ENCODE measurements at places on chromosomes 2 and 18.

DNA sequence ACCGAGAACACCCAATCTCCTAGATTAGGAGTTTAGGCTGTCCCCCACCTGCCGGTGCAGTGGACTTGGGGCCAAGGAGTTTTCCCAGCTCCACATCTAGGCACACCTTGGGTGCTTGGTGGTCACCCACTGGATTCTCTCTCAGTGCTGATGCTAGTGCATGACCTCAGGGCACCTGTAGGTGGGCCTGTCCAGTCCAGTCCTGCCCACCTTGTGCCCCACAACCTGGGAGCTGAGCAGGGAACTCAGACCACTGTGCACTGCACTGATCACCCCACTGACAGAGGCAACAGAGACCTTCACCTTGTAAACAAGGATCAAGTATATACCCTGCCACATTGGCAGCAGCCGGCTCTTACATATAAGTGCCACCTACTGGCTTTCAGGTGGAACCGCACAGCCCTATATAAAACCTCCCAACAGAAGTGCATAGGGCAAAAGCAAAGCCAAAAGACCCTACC lies 12.7 kb upstream of the CDH19 start:
- no peak for DNase-seq

GRCh38 chr18:31996007-31996406 lies 22.6 kb upstream of the RNF125 start:
- DNase-seq: no peak

- no peak for DNase-seq
These were observed 240.7 kb upstream of the DPP10 start for GRCh38 chr2:114201781-114202180.

DNA sequence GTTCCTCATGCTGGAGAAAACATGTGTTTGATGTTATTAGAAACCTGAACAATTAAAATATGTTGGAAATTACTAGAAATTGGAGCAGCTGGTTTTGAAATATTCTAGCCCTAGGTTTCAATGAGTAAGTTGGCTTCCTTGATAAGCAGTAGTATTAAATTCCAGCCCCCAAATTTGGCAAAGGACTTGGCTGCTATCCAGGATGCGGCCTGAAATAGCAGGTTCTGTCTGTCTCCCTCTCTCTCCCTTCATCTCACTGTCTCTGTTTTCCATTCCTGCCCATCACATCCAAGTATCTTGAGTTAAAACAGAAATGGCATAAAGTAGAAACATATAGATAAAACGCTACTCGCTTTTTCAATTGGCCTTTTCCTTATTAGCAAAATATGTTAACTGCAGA lies 20.9 kb upstream of the GPR45 start:
- no peak for DNase-seq

DNA sequence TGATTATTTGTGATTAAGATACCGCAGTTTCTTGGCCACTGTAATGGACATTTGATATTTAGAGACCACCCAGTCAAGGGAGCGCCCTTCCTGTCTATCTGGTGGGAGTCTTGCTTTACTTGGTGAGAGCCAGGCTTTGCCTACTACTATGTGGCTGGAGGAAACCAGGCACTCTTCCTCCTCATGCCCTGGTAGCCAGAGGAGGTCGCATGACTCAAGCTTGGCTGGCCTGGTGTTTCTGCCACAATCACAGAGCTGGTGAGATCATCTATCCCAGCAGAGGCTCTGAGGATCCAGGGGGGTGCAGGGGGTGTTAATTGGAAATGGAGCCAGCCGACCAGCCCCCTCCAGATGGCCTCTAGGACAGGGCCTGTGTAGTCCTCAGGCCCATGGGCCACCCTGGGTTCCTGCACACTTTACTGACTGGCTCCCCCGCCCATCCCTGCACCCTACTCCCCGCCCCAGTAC lies 46.8 kb upstream of the BIN1 start:
- no peak for DNase-seq

GRCh38 chr2:162416446-162416845 lies 72.5 kb downstream of the GCA start:
- no peak for DNase-seq

DNA sequence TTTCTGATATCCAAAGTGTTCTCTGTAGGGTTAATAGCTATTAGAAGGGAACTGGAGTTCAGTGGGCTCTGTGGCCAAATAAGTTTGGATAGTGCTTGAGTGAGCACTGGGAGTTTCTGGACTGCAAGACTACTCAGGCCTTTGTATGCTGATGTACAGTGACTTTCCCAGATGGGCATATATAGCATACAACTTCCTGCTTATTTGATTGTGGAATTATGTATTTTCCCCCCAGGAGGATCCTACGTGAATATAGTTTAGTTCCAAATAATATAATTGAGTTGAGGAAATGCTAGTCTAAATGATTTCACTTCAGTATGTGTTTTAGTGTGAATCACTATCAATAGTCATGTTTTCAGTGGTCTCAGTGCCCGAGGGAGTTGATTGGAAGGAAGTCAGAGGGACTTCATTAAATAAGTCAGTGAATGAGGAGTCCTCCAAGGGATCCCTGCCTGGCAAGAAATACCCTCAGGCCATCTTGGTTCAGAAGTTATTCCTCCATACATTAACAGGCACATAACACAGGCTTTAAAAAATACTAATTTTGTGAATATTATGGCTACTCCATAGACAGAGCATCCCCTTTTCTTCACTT lies 251.4 kb downstream of the PRKCE start:
- no peak for DNase-seq

GRCh38 chr2:19574778-19575260 lies 216.4 kb upstream of the OSR1 start:
- no peak for DNase-seq

- no peak for DNase-seq
These were observed 105.0 kb upstream of the HAAO start for GRCh38 chr2:42897358-42897757.

DNA sequence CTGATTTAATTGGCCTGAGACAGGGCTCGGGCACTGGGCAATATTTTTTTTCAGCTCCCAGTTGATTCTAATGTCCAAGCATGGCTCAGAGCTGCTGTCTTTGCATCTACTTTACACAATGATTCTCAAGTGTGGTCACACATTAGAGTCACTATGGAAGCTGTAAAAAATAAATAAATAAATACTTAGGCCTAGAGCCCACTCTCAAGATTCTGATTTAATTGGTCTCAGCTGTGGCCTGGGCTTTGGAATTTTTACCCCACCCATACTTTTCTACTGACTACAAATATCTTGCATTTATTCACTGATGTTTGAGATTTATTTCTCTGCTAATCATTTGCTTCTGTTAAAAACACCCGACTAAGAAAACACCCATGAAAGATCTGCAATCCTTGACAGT lies 145.7 kb upstream of the SRD5A2 start:
- no peak for DNase-seq

Measured in stimulated activated CD8-positive, alpha-beta memory T cell treated with anti-CD3 and anti-CD28 coated beads, Interleukin-15, amount 100 ng/mL, for 1 hour (primary cell).